NCI-H460 (cell line): ENCODE measurements at places on chromosomes 7 and 10.

GRCh38 chr7:34165927-34166550 is 260.7 kb downstream of the BMPER start:
- peak; percentile 43 for DNase-seq

GRCh38 chr10:100374200-100374655 is 27.2 kb downstream of the SCD start:
- DNase-seq, result no peak

- DNase-seq, result peak; percentile 95
Observed at GRCh38 chr7:116582806-116583444, 58.1 kb downstream of the CAV1 start.

DNA sequence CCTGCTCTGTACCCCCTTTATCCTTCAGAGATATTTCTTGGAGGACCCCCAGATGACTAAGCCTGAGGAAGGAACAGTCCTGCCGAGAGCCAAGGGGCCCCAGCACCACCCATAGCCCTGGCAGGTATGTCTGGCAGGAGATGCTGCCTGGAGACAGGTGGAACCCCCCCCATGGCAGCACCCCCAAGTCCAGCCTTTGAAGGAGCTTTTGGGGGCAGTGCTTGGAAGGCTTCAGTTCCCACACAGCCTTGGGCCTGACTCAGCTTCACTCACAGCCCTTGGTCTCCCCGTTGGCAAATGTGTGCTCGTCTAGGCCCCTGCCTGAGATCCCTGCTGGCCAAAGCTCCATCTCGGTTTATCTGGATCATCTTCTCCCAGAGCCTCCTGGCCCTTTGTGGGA is 23.0 kb upstream of the PCBD1 start:
- no peak for DNase-seq

DNA sequence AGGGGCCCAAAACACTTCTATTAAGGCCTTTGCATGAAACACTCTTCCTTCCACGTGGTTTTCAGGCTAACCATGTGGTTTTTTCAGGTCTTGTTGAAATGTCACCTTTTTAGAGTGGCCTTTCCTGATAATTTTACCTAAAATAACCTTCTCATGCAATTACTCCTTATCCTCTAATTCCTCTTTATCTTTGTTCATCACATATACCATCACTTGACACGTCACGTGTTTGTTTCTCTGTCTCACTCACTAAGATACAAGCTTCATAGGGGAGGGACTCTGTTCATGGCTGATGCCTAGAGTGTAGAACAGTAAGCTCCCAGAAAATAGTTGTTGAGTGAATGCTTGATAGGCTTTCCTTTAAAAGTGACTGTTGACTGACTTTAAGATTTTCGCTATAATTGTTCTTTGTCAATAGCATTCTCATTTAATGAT is 63.7 kb downstream of the ST7 start:
- DNase-seq, result no peak

DNA sequence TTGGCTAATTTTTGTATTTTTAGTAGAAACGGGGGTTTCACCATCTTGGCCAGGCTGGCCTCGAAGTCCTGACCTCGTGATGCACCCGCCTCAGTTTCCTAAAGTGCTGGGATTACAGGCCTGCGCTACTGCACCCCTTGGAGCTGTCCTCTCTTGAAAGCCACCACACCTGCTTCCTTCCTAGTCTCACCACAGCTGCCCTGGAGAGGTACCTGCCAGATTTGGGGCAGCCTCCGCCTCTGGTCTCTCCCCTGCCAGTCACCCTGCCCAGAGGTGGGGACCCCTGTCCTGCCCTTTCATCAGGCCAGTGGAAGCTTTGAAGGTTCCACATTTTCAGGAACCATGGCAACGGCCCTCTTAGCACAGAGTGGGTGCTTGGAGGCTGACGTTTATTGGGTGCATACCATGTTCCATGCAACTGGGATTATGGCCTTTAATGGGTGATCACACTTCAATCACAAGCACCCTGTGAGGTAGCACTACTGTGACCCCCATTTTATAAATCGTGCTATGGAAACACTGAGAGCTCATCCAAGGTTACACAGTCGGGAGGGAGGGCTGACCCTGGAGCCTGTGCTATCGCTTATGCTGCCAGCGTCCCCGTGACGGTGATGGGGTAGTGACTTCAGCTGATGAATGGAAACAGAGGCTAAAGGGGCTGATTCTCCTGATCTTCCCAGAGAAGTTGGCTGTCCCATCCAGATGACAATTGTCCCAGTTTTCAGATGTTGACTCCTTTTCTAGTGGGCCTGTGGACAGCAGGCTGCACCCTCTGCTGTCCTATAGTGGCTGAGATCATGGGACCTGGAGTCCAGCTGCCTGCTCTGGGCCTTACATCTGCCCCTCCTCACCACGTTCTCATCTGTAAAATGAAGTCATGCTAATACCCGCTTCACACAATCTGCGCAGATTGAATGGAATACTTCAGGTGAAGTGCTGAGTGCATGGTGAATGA is 11.5 kb upstream of the FGFR2 start:
- DNase-seq, result no peak

- DNase-seq, result no peak
Observed at GRCh38 chr7:44980393-44981034, 1.7 kb upstream of the MYO1G start.

- DNase-seq, result peak; percentile 47
Observed at GRCh38 chr10:116521424-116522290, 24.1 kb upstream of the PNLIP start.

DNA sequence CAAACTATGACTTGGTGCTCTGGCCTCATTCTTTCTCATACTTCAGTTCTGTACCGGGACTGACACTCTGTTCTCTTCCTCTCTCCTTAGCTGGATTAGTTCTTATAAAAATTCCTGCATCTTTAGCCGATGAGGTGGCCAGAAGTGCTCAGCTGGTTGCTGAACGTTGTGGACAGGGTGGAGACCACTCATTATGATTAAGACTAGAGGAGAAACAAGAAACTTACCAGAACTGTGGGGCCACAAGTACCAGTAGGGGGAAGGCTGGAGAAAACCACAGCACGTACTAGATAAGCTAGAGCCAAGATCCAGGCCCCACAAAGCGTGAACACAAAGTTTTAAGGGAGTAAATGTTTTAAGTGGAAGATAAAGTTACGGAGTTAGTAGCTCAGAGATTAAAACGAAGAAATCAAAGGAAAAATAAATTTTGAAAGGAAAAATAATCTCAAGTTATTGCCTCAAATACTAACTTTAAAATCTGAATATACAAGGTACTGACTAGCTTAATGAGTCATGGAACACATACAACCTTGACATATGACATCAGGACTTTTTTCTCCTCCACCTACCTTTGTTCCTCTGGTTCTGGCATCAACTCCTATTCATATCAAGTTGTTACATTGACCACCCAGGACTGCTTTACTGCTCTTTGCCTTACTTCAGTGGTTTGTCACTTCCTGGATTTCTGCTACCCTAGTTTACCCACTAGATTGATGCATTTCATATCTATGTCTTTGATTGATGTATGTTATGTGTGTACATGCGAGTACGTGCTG is 469.0 kb downstream of the TFEC start:
- no peak for DNase-seq

GRCh38 chr10:70622541-70622940 is 20.0 kb upstream of the PRF1 start:
- DNase-seq, result no peak

- no peak for DNase-seq
Observed at GRCh38 chr7:112880818-112881418, 90.7 kb upstream of the TMEM168 start.

DNA sequence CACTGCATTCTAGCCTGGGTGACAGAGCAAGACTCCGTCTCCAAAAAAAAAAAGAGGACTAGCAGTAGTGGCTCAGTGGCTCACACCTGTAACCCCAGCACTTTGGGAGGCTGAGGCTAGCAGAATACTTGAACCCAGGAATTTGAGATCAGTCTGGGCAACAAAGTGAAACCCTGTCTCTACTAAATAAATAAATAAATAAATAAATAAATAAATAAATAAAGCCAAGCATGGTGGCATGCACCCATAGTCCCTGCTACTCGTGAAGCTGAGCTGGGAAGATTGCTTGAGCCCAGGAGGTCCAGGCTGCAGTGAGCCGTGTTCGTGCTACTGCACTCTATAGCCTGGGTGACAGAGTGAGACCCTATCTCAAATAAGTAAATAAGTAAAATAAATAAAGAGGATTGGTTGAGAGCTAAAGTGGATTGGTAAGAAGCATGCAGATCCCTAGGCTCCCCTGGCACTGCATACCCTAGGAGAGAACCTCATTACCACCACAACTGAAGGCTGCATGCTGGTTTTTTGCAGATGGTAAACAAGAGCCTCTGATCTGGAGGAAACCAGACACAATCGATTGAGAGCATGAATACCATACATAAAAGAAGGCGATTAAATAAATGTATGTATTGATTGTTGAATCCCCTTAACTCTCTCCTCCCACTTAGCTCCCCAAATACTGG is 163.2 kb downstream of the REEP3 start:
- DNase-seq, result no peak

GRCh38 chr7:14762561-14762960 is 140.0 kb downstream of the DGKB start:
- DNase-seq, result no peak

DNA sequence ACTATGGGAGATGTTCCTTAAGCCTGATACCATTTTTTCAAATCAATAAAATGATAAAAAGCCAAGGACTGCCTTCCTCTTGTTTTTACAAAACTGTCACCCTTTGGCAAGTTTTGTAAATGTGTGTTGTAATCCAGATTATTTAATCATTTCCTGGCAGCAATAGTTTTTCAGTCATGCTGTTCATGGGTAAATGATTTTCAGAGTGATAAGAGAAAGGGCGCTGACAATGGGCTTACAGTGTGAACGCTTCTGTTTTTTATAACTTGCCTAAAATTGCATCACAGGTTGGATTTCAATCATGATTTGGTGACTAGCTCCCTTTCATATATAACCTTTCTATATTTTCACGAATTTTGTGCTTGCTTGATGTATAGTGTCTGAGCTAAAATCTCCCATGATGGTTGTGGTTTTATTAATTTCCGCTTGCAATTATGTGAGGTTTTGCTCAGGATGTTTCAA is 19.0 kb upstream of the DMBT1 start:
- no peak for DNase-seq

GRCh38 chr10:31977440-31978155 is 49.0 kb upstream of the ARHGAP12 start:
- no peak for DNase-seq

DNA sequence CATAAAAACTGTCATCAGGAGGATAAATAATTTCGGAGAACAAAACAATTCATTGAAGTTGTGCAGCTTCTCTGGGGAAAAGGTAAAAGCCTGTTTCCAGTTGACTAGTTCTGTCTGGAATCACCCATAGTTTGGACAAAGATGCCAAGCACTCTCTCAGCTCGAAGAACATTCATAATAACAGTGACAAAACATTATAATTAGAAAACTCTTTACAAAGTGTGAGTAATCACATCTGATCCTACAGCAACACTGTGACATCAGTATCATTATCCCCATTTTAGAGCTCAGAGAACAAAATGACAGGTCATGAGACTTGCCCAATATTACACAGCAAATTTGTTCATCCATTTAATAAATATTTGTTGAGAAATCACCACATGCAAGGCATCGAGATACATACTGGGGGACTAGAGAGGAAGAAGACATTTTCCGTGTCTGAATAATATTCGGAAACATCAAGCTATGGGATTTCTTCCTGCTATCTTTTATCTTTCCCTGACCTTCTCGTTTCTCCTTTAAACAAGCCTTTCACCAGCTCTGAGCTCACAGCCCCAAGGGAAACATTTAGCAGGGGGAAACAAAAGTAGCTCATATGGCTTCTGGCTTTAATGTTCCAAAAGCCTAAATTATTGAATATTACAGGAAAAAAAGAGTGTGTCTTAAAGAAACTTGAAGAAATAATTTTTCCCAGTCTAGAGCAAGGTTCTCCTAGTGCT is 123.3 kb upstream of the GHITM start:
- no peak for DNase-seq

DNA sequence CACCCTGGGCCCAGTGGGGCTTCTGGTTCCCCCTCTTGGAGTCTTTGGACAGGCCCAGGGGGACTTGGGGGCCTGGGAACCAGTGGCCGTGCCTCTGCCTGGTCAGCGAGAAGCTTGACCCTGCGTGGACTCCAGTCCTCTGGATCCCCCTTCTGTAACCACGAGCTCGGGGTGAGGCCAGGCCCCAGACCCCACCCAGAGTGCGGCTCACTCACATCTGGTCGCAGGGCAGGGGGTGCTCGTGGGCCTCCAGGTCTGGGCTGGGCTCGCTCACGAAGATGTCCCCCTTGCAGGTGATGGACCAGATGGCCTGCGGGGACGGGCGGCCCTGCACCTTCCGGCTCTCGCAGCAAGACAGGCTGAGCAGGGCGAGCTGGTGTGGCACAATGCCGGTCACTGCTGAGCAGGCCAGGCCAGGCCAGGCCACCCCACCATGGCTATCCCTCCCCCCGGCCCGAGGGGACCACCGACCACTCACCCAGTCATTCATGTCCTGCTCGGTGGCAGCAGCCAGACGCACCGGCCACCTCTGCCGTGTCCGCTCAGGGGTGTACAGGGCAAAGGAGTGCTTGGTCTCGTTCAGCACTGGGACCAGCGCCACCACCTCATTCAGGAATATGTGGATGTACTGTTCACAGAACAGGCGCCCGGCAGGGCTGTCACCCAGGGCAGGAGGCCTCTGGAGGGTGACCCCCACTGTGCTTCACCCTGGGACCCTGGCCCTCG is 19.7 kb downstream of the BHLHA15 start:
- no peak for DNase-seq

- no peak for DNase-seq
Observed at GRCh38 chr10:77416311-77417135, 221.1 kb downstream of the KCNMA1 start.

DNA sequence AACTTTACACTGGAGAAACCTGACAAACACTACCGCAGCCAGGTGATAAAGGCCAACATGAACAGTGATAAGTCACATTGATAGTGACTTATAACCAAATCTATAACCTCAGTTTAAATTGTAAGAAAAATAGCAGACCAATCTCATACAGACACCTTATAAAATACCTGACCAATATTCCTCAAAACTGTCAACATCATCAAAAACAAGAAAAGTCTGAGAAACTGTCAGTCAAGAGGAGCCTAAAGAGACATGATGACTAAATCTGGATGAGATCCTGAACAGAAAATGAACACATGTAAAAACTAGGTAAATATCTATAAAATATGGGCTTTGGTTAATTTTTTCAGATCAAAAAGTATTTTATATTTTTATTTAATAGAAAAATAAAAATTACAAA is 233.3 kb downstream of the HPSE2 start:
- no peak for DNase-seq

GRCh38 chr7:9958486-9958885 is 1015.2 kb upstream of the PHF14 start:
- DNase-seq, result no peak

GRCh38 chr7:158343526-158343925 is 244.1 kb downstream of the PTPRN2 start:
- no peak for DNase-seq

- DNase-seq, result no peak
Observed at GRCh38 chr10:55233505-55233904, 432.5 kb upstream of the PCDH15 start.

DNA sequence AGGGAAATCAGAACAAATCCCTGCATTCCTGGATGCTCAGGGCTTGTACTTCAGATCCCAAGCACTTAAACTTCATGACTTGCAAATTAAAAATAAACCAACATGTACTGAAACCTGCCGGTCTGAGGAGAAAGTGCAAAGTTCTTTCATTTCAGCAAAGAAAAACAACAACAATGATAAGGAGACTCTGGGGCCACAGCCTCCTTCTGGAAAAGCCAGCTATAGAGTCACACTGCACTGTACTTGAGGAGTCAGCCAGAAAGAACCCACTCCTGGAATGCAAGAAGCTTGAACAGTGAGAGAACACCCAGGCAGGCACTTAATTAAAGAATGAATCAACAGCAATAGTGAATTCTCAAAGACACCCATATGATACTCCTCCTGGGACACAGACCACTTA is 49.7 kb upstream of the TM9SF3 start:
- DNase-seq, result no peak
